IPS DF 6.9 (cell line): ENCODE measurements at places on chromosomes 5 and 9.

GRCh38 chr9:91296354-91296753, 65.4 kb downstream of the AUH start:
- H3K36me3 ChIP-seq: no peaks in the 10 kb centered on the region; the same call in 1 of the 2 replicates
- H3K27ac ChIP-seq: no peak overlapping the region
- H3K4me3 ChIP-seq: no peak overlapping the region
- no peaks in the 10 kb centered on the region for H3K27me3 ChIP-seq
- no peak for DNase-seq
- H3K4me1 ChIP-seq: no peaks in the 10 kb centered on the region

- H3K36me3 ChIP-seq: no peaks in the 10 kb centered on the region
- no peaks in the 10 kb centered on the region for H3K27me3 ChIP-seq
- no peak for DNase-seq
Measured at GRCh38 chr5:67858471-67859031, 357.0 kb upstream of the PIK3R1 start.

DNA sequence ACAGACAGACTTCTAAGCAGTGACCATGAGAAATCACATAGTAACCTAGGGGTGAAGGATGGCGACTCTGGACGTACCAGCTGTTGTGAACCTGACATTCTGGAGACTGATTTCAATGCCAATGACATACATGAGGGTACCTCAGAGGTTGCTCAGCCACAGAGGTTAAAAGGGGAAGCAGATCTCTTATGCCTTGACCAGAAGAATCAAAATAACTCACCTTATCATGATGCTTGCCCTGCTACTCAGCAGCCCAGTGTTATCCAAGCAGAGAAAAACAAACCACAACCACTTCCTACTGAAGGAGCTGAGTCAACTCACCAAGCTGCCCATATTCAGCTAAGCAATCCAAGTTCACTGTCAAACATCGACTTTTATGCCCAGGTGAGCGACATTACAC, 38.0 kb upstream of the CCDC152 start:
- H3K27me3 ChIP-seq: peaks cover 1% of the 10 kb centered on the region; the same call in 1 of the 2 replicates
- H3K27ac ChIP-seq: no peak overlapping the region
- H3K4me3 ChIP-seq: no peak overlapping the region
- no peaks in the 10 kb centered on the region for H3K4me1 ChIP-seq
- H3K36me3 ChIP-seq: no peaks in the 10 kb centered on the region

DNA sequence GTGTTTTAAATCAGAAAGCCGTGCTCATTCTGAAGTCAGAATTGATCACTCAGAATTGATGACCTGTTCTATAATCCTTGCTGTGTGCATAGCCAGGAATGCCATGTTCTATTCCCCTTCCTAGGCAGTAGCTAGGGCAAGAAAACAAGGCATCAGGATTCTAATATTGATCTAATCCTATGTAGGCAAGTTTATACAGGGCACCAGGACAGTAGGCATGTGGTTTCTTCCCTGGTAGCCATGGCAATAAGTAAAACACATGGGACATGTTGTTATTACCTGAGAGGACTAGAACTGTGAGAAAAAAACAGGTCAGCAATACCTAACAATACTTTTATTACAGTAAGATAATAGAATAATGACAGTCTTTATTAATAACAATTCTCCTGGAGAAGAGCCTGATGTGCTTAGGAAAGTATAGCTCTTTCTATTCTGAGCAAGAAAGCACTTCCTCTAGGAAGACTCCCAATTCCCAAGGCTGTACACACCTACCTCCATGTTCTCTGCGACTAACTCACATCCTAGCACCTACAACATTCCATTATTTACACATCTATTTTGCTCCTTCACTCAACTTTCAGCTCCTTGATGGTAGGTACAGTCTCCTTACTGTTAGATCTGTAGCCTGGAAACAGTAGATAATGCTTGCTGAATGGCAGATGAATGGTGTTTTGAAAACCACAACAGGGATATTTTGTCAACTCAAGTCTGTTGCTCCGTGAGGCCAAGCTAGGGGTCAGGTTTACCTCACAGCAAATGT, 70.8 kb downstream of the STX17 start:
- H3K27me3 ChIP-seq: no peaks in the 10 kb centered on the region
- H3K27ac ChIP-seq: no peak overlapping the region
- no peak overlapping the region for H3K4me3 ChIP-seq
- no peak for DNase-seq
- no peaks in the 10 kb centered on the region for H3K4me1 ChIP-seq
